ENCODE measurements at places on chromosomes 1 and 21.
A peak's percentile ranks its signal among the peaks of the same experiment; 100 is the strongest.

GRCh38 chr21:44397431-44398031 lies 44.1 kb downstream of the TRPM2 start:
- no peak for DNase-seq

- no peak for DNase-seq
Measured at GRCh38 chr1:172122381-172122780, 281.1 kb downstream of the DNM3 start.

DNA sequence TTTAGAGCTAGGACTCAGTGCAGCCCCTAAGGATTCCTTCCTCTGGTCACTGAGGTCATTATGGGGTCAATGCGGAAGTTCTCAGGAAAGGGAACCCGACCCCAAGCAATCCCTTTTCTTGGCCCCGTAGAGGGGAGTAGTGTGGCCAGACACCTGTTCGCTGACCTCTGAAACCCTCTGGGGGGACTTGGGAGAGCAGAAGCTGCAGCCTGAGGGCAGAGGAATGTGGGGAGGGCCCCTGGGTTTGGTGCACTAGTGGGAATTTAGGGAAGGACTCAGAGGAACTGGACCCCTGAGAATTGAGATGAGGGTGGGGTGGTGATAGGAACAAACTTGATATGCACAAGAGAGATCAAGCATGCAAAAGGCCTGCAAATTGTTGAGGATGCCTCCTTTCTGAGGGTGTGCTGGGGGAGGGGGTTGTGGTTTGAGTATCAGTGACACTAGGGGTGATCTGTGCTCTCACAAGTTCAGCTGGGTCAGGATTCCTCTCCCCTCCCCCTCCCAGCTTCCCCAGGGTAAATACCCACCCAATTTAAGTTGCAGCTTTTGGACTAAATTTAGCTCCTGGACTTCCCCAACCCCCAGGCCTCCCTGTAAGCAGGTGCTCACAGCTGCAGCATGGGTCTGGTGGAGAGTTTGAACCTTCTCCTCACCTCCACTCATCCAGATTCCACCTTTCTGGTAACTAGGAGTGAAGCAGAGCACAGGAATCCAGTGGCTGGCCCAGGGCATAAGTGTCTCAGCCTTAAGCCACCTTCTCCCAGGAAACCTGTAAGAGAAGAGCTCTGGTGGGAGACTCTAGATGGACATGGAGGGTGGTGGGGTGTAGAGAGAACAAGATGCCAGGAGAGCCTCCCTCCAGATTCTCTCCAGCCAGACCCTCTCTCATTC lies 13.5 kb downstream of the ADAMTSL4 start:
- DNase-seq, result no peak

DNA sequence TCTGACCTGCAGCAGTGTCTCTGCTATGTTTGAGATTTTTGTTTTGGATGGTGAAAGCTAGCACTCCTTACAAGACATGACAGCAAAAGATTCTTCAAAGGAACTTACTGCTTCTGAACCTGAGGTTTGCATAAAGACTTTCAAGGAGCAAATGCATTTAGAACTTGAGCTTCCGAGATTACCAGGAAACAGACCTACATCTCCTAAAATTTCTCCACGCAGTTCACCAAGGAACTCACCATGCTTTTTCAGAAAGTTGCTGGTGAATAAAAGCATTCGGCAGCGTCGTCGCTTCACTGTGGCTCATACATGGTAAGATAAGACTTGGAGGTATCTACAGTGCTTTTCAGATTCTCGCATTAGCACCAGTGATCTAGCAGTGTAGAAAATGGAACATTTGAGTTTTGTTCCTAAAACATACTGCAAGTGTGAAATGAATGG lies 200.2 kb downstream of the PDE4B start:
- DNase-seq, result no peak

DNA sequence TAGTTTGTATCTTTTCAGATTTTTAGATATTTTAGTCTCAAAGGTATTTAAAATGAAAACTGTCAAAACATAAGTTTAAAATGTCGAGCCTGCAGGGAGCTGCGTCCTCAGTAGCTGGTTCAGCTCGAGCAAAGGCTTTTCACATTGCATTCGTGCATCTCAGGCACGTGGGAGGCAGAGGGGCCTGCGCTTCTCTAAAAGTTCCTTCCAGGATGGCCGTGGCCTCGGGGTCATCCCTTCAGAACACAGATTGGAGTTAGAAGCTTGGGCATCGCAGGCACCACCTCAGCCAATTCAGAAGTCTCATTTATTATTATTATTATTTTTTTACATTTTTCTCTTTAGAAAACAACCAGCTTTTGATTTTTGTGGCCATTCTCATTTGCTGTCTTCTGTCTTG lies 66.9 kb upstream of the DIP2A start:
- no peak for DNase-seq

- peak; percentile 71 for DNase-seq
Measured at GRCh38 chr1:43799656-43800635, 92.6 kb downstream of the ST3GAL3 start.

GRCh38 chr1:76546354-76546933 lies 320.8 kb upstream of the ST6GALNAC5 start:
- DNase-seq, result no peak

DNA sequence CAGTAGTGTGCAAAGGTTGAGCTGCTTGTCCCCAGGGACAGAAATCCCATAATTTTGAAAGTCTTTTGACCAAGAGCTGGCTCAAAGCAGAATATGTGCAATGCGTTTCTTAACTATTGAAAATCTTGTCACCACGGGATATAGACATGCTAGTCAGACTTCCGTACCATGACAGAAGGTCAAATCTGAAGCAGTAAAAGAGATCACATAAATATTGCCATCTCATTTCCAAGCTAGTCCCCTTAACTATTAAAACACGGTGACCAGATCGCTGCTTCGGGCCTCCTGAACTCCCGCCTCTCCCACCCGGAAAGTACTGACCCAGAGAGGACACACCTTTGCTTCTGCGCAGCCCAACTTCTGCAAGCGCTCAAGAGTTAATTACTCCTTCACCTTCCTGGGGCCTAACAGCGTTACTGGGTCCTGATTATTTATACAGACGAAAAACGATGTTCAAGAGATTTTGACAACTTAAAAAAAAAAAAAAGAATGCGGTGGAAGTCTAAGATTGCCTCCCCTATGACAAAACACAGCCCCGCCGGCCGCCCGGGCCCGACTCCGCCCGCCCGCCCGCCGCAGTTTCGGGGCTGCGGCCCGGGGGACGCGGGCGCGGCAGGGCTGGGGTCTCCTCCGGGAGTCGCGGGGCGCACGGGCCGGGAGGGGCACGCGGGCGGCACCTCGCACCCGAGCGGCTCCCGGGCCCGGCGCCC lies 692 bp downstream of the SORT1 start:
- DNase-seq, result no peak

GRCh38 chr1:27864264-27864895 lies 8.0 kb upstream of the THEMIS2 start:
- no peak for DNase-seq

GRCh38 chr1:117642963-117643362 lies 37.1 kb downstream of the TENT5C start:
- no peak for DNase-seq

DNA sequence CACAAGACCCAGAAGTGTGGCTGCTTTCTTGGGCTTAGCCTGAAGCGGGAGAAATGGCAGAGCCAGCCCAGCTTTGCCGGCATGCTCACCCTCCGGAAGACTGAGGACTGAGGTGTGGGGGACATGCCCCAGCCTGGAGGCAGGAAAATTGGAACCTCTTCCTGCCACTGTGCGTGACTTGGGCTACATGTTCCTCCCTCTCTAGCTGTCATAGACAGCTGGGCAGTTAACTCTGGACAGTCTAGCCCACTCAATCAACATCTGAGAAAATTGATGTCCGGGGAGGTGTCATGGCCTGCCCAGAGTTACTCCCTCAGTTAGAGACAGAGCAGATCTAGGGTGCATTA lies 59.7 kb downstream of the UBE2T start:
- DNase-seq, result no peak

DNA sequence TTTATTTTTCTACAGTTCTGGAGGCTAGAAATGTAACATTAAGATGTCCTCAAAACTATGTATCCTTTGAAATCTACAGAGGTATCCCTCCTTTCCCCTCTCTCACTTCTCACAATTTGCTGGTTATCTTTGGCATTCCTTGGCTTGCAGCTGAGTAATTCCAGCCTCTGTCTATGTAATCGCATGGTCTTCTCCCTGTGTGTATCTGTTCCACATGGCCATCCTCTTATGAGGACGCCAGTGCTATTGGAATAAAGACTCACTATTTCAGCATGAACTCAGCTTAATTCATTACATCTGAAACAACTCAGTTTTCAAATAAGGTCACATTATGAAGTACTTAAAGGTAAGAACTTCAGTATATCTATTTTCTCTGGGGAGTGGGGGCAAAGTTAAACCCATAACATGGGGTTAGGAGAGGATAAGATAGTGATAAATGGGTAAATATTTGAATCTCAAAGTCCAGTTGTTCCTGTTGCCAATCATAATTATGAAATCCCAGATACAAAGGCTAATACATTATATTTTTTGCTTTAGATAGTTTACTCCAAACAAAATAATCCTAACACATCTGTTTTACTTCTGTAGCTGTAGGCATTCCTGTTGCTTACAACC lies 1290.8 kb downstream of the NCAM2 start:
- DNase-seq, result no peak

- no peak for DNase-seq
Measured at GRCh38 chr1:151813271-151813977, 8.2 kb upstream of the LINGO4 start.

DNA sequence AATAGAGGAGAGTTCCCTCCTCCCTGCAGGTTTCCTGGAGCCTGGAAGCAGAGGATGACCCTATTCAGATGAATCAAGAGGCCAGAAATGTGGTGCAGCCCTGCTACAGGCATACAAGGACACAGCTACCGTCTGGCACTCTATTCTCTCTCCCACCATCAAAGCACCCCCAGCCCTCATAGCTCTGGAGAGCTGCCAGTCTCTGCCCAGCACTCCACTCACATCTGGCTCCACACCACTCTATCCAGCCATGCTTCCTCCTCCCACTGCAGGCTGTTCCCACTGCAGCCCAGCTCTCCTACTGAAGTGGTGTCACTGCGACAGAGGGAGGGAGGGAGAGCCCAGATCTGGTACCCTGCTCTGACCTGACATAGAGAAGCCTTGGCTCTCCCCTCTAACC lies 18.4 kb downstream of the SYT2 start:
- no peak for DNase-seq

DNA sequence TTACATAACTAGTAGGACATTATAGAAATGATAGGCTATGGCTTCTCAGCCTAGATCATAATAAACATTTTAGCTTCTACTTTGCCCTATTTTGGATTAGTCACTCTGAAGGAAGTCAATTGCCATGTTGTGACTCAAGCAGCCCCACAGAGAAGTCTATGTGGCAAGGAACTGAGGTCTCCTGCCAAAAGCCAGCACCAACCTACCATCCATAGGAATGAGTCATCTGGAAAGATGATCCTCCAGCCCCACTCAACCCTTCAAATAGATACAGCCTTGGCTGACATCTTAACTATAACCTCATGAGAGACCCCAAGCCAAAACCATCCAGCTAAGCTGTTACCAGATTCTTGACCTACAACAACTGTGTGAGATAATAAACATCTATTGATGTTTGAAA lies 76.3 kb upstream of the BEND5 start:
- peak; percentile 4 for DNase-seq

- no peak for DNase-seq
Measured at GRCh38 chr1:117685936-117686806, 80.3 kb downstream of the TENT5C start.

DNA sequence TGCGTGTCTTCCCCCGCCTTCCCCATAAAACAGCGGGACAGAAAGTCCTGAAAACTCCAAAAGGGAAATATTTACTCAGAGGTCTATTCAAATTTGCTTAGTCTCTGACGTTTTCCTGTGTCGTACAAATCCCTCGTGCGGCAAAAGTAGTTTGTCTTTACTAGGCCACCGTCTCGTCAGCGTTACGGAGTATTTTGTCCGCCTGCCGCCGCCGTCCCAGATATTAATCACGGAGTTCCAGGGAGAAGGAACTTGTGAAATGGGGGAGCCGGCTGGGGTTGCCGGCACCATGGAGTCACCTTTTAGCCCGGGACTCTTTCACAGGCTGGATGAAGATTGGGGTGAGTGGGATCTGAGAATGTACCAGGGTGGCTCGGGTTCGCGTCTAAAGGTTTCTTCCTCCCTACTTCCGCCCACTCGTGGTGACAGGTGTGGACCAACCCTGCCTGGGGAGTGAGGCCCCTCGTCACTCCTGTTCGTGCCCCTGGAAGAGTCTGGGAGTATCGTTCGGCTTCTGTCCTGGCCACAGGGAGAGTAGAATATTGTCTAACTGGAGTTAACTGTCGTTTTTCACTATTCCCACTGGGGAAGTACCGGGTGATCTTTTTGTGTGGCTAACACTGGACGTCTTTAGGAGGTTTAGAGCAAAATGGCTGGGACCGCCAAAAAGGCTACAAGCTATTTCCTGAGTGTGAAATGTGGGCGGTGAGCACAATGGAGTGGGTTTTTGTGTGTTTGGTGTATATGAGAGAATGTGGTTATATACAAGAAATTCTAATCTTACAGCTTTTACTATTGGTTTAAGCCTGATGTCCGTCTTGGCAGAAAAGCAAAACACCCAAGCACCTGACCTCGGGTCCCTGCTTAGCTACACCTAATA lies at the start of gene ATF6:
TSS of gene ATF6 (plus strand) at position 219 of the 880 bp plus-strand sequence. CDS start at position 260, 41 bp downstream.
- DNase-seq, result peak; percentile 78

- peak; percentile 17 for DNase-seq
Measured at GRCh38 chr1:8465013-8465412, 147.1 kb downstream of the SLC45A1 start.

DNA sequence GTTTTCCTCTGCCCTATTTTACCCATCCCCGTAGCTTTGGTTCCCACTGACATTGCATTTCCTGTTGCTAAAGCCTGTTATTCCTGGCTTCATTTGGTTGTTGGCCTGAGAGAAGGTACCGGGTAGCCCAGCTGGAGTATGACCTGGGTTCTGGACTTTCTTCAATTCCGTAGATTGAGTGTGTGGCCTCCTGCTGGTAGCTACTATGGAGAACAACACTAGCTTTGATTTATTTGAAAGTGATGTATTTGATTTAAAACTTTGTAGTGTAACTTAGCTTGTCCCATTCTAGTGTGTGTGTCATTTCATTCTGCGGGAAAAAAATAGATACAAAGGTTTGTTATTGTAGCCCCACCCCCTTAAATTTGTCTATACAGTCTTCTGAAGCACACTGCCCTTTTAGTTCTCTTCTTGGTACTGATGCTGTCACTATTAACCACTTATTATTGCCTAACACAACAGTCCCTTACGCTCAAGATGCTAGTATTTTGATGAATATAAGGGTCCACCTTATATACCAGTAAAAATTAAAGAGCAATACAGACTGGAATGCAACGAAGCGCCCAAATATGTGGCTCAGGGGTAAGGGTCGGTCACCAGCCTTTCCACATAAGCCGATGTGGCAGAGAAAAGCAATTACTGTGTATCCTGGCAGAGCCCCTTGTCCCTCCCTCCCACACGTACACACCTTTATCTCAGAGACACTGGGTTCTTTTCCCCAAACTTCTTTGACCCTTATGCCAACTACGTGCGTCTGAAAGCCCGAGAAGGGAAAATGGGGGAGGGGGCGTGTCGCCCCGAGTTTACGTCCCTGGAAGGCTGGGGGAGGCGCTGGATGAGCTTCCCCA lies 643 bp upstream of the MOV10 start:
- DNase-seq, result peak; percentile 60

GRCh38 chr1:244052016-244052727 lies 1.1 kb downstream of the ZBTB18 start:
- DNase-seq, result no peak

GRCh38 chr1:51551848-51552296 lies 32.8 kb upstream of the EPS15 start:
- no peak for DNase-seq

- no peak for DNase-seq
Measured at GRCh38 chr1:214532070-214532469, 19.3 kb downstream of the PTPN14 start.

GRCh38 chr21:27700974-27701614 lies 734.2 kb upstream of the ADAMTS5 start:
- DNase-seq, result peak; percentile 65
